ENCODE measurements at places on chromosomes 7 and 10.

DNA sequence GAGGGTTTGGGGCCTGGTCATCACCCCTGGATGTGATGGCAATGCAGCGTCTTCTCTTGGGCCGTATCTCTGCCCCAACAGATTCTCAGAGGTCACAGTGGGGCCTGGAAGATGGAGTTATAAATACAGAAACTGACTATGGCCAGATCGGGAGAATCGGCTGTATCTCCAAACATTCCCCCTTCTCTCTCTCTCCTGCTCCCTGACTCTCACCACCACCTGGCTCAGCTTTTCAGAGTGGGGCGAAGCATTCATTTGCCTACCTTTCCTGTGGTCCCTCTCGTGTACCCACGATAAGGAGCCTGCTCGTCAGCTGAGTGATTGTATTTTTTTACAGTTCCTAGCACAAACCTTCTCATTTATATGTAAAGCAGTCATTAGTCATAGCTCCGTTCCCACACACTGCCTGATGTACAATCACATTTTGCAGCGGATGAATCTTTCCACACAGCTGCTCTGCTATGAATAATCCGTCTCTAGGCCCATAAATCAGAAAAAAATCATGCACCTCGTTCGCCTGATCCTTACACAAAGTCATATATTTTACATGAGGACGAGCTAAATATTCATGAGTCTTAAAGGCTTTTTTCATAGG, 23.2 kb upstream of the BTRC start:
- DNase-seq, result no peak

DNA sequence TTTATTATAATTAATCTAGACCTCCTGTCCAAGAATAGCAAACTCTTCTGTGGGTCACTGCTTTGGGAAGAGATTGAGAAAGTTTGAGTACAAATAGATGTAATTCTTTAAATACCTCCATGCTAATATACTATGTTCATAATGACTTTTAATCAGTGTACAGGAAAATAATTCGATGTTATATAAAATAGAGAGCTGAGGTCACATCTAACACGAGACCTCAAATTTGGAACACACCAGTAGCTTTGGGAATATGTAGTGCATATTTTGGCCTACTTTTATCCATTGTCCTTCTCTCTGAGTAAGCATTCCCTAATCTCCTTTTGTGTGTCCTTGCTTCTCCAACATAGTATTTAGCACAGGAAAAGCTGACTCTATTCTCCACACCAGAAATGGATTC, 27.3 kb upstream of the CABCOCO1 start:
- no peak for DNase-seq

DNA sequence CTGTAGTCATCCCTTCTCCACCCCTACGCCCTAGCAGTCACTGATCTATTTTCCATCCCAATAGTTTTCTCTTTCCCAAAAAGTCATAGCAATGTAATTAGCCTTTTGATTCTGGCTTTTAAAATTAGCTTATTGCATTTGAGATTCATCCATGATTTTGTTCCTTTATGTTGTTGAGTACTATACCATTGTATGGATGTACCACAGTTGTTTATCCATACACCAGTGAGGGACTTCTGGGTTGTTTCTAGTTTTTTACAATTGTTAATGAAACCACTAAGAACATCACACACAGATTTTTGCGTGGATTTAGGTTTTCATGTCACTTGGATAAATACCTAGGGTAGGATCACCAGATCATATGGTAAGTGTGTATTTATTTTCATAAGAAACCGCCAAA, 16.1 kb downstream of the FHIP2A start:
- no peak for DNase-seq

DNA sequence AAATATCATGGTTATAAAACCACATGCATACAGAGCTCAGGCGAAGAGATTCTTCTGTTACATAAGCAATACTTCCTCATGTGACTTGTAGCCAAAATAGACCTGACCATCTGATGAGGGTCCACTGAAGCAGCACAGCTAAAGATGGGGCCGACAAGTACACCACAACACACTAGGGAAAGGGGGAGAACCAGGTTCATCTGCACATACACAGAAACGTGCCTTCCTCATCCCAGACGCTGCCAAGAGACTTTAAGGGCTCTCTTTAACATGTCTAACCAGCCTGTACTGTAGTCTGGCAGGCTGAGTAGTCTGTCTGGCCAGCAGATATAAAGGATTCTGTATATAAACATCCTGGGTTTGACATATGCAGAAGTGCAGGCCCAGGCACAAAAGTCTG, 30.3 kb downstream of the ERCC6 start:
- no peak for DNase-seq

GRCh38 chr10:59682986-59683937, 26.4 kb downstream of the SLC16A9 start:
- DNase-seq, result no peak

- DNase-seq, result no peak
Measured at GRCh38 chr10:75018251-75018650, 93.2 kb upstream of the SAMD8 start.
